Endothelial cell of umbilical vein (primary cell): ENCODE measurements at places on chromosomes 7 and 10. TPM values are rescaled to one million over a fixed set of nuclear protein-coding genes. Genes with fewer than 3 reads are reported as not detected.

DNA sequence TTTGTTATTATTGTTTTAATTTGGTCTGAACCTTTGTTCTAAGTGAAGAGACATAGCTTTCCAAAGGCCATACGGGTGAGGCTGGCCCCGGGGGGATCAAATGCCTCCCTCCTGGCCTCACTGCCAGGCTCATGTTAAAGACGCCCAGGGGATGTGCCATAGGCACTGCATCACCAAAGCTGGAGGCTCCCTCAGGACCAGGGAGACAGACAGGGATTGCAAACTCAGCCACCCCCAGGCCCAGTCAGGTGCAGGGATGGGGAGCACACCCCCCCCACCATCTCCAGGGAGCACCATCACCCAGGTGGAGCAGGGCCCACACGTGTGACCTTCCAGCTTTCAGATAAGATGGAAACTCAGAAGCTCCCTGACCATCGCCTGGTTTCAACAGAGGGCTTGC, 96.0 kb upstream of the DNAAF5 start:
- no peaks in the 10 kb centered on the region for H3K27me3 ChIP-seq
- H3K4me3 ChIP-seq: no peak overlapping the region
- DNase-seq: no peak
- H3K4me1 ChIP-seq: no peaks in the 10 kb centered on the region

- H3K27me3 ChIP-seq: no peaks in the 10 kb centered on the region
- no peak for DNase-seq
- H3K4me1 ChIP-seq: no peaks in the 10 kb centered on the region
- H3K4me3 ChIP-seq: no peak overlapping the region
- no peak overlapping the region for H3K27ac ChIP-seq
- H3K36me3 ChIP-seq: peaks cover 6% of the 10 kb centered on the region
Observed at GRCh38 chr7:44693641-44694313, 54.9 kb upstream of the ZMIZ2 start.

DNA sequence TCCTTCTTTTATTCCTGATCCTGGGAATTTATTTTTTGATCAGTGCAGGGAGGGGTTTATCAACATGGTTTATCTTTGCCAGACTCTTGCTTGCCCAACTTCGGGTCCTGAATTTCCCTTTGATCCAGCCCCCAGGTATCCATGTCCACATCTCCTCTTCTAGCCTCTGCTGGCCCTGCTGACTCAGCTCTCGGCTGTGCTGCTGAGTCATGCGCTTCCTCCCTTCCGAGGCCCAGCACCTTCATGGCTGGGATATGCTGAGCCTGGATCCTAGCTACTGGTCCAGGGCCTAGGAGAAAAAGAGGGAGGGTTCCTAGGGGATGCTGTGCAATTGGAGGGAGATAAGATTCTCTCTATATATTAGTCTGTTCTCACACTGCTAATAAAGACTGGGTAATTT, 380.7 kb upstream of the SHH start:
- no peak overlapping the region for H3K27ac ChIP-seq
- no peaks in the 10 kb centered on the region for H3K36me3 ChIP-seq
- no peak overlapping the region for H3K4me3 ChIP-seq
- no peaks in the 10 kb centered on the region for H3K4me1 ChIP-seq
- H3K27me3 ChIP-seq: no peaks in the 10 kb centered on the region

- H3K4me3 ChIP-seq: peak overlapping the region; percentile 2
- H3K4me1 ChIP-seq: peaks cover 62% of the 10 kb centered on the region
- H3K36me3 ChIP-seq: peaks cover 4% of the 10 kb centered on the region
- no peak for DNase-seq
- no peak overlapping the region for H3K27ac ChIP-seq
- H3K27me3 ChIP-seq: no peaks in the 10 kb centered on the region
Observed at GRCh38 chr7:130907439-130907838, 173.4 kb upstream of the KLF14 start.

DNA sequence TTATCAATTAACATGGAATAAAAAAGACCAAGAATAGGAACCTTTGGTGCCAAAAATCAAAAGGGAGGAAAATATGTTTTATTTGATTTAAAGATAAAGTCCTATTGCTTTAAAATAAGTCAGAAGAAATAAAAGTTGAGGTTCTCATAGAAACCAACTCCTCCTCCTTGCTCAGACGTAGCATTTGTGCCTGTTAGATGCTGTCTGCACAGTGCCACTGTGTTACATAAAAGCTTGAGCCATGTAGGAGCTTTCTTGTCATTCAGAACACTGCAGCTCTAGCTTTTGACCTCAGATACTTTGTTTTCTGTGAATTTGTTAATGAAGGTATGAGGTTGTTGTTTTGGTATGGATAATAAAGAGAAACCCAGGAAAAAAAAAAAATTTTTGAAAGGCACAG, 50.3 kb downstream of the LRRC4 start:
- H3K36me3 ChIP-seq: no peaks in the 10 kb centered on the region
- no peak for DNase-seq
- no peak overlapping the region for H3K4me3 ChIP-seq
- no peaks in the 10 kb centered on the region for H3K27me3 ChIP-seq

DNA sequence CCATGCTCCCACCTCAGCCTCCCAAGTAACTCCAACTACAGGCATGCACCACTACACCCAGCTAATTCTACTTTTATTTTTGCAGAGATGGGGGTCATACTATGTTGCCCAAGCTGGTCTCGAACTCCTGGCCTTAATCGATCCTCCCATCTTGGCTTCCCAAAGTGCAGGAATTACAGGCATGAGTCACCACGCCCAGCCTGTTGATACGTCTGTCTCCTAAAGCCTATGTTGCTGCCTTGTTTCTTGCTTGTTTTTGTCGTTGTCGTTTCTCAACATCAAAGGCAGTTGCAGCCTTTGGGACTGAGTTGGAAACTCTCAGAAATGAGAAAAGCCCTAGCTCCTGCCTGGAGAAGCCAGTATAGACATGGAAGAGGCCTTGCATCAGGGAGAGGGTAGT, 49.9 kb downstream of the SORBS1 start:
- H3K27ac ChIP-seq: no peak overlapping the region
- no peak overlapping the region for H3K4me3 ChIP-seq
- no peaks in the 10 kb centered on the region for H3K36me3 ChIP-seq
- H3K4me1 ChIP-seq: peaks cover 47% of the 10 kb centered on the region
- H3K27me3 ChIP-seq: no peaks in the 10 kb centered on the region

Gene CDC14C
- total RNA-seq: not detected in 2 replicates
